ENCODE measurements at places on chromosomes 11 and 22.

DNA sequence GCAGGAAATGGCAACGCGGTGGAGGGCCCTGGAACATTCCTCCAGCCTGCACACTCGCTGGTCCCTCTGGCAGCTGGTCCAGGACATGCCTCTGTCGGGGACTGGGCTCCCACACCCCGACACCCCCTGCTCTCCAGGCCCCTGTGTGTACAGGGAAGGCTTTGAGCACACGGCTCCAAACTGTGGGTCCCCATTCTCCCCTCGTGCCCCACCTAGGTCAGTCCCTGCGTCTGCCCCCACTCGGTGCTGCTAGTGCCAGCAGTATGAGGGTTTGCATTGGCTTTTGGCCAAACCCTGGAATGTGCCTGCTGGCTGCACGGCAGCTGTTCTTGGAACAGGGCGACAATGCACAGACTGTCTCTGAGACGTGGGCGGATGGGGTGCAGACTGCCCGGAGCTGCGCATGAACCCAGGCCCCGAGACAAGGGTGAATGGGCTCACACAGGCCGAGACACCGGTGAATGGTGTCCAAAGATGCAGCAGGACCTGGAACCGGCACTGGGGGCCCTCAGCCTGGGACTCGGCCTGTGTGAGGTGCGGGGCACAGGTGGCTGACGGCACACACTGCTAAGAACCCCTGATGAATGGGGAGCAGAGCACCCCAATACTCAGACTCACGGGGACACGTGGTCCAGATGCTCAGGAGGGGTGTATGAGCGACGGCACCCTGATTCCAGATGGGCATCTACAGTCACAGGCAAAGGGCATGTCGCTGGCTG lies 7.5 kb upstream of the SYT8 start:
- peak; percentile 81 for DNase-seq

GRCh38 chr22:44597616-44598015 lies 99.6 kb upstream of the RTL6 start:
- peak; percentile 93 for DNase-seq

- DNase-seq: no peak
Observed at GRCh38 chr11:71474141-71474770, 21.3 kb downstream of the NADSYN1 start.

- no peak for DNase-seq
Observed at GRCh38 chr11:86761978-86762377, 38.4 kb upstream of the PRSS23 start.

DNA sequence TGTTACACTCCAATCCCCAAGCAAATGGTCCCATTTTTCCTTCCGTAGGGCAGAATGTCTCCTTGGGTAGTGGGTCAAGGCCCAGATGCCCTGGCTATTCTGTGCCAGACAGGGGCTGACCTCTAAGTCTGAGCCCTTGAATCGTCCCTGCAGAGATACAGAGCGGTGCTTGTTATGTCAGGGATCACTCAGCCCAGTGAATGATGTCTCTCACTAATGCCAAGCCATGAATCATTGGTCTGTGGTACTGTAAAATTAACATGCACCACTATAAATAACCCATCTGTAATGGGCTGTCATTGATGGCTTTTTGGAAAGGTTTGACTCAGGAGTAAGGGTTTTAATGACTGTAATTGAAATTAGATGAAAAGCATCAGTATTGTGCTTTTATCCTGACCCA lies 35.3 kb upstream of the KIRREL3 start:
- DNase-seq: no peak
